ENCODE measurements at places on chromosomes 12 and 14.

DNA sequence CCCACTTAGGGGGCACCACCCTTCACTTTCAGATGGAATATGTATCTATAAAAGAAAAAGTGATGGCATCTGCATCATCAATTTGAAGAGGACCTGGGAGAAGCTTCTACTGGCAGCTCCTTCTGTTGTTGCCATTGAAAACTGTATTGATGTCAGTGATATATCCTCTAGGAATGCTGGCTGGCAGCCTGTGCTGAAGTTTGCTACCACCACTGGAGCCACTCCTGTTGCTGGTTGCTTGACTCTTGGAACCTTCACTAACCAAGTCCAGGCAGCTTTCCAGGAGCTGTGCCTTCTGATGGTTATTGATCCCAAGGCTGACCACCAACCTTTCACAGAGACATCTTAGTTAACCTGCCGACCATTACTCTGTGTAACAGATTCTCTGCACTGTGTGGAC lies 44.7 kb downstream of the RIMKLB start:
- no peak for DNase-seq
- no peak overlapping the region for H3K4me3 ChIP-seq
- no peaks in the 10 kb centered on the region for H3K4me1 ChIP-seq
- no peak overlapping the region for H3K27ac ChIP-seq
- H3K27me3 ChIP-seq: no peaks in the 10 kb centered on the region

DNA sequence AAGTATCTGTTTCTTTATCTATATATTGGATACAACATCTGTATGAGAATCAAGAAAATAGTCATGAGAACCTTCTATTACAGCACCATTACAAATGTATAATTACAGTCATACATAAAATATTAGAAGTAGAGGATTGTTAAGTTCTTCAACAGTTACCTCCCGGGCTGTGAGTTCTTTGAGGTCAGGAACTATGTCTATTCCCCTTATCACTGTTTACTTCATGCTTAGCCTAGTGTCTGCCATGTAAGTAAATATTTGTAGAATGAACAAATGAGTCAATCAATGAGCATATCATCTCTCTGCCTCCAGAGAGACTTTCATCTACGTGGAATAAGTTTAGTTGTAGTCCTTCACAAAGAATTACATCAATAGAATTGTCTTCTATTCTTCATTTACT lies 47.2 kb downstream of the PUS7L start:
- H3K36me3 ChIP-seq: no peaks in the 10 kb centered on the region
- H3K4me3 ChIP-seq: no peak overlapping the region
- H3K4me1 ChIP-seq: no peaks in the 10 kb centered on the region
- no peak overlapping the region for H3K27ac ChIP-seq
- H3K27me3 ChIP-seq: no peaks in the 10 kb centered on the region
- no peak for DNase-seq

- H3K27me3 ChIP-seq: no peaks in the 10 kb centered on the region
- H3K4me3 ChIP-seq: no peak overlapping the region
- H3K4me1 ChIP-seq: no peaks in the 10 kb centered on the region
- no peaks in the 10 kb centered on the region for H3K36me3 ChIP-seq
- H3K27ac ChIP-seq: no peak overlapping the region
These were observed 61.6 kb downstream of the KSR2 start for GRCh38 chr12:117907108-117907689.

DNA sequence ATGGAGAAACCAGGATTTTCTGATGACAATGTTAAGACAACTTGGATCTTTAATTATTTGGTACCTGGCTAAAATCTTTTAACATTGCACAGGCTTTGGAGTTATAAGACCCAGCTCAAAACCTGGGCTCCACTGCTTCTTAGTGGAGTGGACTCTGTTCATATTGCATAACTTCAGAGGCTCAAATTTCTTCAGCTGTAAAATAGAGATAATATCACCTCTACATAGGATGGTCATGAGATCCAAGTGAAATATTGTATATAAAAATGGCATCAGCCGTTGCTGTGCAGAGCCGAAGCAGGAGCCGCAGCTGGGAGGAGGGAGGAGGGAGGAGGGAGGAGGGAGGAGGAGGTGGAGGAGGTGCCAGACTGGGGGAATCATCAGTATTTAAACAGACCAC lies 10.5 kb downstream of the NPC2 start:
- DNase-seq: no peak
- H3K27me3 ChIP-seq: no peaks in the 10 kb centered on the region
- no peaks in the 10 kb centered on the region for H3K4me1 ChIP-seq

DNA sequence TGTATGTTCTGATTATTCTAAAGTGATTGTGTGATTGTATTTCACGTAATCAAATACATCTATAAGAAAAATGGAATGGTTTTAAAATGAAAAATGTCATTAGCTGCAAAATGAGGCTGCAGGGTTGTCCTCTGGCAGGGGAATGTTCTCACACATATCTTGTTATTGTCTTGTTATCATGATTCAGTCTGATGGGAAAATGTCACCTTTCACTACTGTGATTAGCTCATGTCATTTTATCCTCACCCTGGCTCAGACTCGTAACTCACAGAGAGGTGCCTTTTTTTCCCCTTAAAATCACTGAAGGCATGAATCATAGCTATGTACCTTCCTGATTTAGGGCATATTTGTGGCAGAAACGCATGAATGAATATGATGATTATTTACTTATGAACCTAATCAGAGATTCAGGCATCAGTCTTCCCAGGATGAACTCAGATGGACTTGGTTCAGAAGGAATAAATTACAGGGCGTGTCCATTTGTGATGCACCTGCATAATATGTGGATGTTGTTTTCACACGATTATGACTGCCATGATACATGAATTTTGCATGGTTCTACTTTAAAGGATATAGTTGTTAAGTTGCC lies 1339.2 kb downstream of the AACS start:
- no peaks in the 10 kb centered on the region for H3K4me1 ChIP-seq
- no peaks in the 10 kb centered on the region for H3K27me3 ChIP-seq
- no peaks in the 10 kb centered on the region for H3K36me3 ChIP-seq
- no peak overlapping the region for H3K4me3 ChIP-seq
- no peak overlapping the region for H3K27ac ChIP-seq
- no peak for DNase-seq

DNA sequence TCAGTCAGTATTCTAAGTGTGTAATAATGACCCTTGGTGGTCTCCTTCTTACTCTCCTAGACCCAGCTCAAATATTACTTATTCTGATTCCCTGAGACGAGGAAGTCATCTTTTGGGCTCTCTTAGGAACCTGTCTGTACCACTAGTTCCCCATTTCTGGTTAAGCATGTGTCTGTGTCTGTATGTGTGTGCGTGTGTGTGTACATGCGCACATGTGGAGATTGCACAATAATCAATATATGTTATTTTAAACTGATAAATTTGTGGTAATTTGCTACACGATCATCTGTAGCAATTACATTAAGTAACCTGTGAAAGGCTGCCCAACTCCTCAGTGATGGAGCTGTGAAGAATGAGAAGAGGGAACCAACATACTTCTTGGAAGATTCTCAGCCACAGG lies 132.2 kb downstream of the ASCL4 start:
- no peaks in the 10 kb centered on the region for H3K36me3 ChIP-seq
